ENCODE measurements at places on chromosomes 2 and 18.

DNA sequence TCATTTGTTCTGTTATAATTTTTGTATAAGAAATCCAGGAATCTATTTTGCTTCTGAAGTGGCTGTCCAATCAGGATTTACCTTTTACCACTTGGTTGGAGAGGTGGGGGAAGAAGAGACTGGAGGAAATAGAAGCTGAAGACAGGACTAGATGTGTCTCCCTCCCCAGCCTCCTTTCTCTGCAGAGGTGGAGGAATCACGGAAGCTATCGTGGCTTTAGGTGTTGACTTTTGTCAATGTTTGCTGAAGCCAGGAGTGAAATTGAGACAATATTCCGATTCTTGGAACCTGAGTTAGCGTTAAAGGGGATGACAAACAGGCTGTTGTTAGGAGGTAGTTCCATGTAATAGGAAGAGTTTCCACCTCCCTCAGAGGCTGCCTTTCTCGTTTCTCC is 43.5 kb downstream of the PDCL3 start:
- DNase-seq = no peak

GRCh38 chr2:169005080-169005598 is 26.0 kb downstream of the ABCB11 start:
- no peak for DNase-seq

DNA sequence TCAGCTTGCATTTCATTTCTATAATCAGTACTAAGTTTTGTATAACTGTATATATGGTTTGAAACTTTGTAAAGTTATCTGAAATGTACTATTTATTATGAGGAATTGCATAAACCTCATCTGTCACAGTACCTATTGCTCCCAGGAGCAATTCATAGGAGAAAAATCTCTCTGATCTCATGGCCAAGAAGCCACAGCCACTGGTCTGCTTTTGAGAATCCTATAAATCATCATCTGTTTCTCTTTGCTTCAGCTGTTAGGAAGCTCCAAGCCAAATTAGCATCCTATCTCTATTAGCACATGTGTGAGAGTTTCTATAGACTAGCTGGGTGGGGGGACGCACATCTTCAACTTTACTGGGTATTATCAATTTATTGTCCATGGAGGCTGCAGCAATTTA is 210.3 kb downstream of the CYP26B1 start:
- DNase-seq = no peak

DNA sequence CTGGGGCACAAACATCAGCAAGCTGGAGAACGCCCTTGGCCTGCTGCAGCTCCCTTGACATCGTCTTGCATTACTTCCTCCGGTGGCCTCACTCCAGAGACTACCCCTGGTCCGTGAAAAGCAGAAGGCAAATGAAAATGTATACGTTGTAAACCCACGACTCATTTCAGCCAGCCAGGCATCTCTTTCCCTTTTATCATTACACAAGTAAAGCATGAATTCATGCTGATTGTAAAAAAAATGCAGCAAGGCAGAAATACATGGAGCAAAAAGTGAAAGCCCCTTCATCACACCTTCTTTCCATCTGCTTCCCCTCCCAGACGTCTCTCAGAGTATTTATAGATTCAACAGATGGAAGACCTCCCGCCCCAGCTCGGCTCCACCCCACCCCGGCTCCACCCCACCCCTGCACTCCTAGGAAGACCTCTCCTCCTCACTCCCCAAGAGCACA is 41.6 kb upstream of the RALBP1 start:
- DNase-seq = no peak

GRCh38 chr2:228599297-228599696 is 417.8 kb upstream of the SPHKAP start:
- no peak for DNase-seq

DNA sequence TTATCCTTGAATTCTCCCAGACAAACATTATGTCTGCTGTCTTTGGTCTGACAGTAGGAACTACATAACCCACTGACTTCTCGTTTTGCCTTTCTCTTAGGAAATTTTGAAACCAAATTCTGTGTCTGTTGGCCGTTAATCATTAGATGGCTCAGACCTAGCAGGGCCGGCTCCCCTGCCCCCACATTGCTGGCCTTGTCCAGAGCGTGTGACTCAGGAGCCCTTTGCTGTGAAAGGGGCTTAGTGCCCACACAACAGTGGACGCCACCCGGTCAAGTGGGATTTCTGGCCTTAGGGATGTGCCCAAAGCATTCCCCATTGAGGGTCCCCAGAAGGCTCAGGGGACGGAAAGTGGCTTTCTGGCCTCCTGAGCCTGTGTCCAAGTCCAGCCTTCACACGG is 137.5 kb downstream of the CTIF start:
- DNase-seq = no peak

DNA sequence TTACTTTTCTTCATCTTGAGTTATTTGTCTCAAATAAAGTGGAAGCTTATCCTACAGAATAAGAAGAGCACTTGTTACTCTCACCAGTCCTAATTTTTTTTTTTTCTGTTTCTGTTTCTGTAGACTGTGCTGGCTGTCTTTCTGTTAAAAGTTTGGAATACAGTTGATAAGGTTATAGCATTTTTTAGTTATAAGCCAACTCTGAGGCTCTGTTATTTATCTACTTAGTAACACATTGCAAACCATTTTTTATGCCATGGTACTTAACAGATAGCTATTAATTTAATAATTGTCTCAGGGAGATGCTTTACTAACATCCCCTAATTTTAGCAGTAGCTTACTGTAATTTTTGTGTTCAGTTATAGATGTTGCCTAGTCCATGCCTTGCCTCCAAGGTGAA is 37.9 kb downstream of the CREB1 start:
- DNase-seq = no peak

DNA sequence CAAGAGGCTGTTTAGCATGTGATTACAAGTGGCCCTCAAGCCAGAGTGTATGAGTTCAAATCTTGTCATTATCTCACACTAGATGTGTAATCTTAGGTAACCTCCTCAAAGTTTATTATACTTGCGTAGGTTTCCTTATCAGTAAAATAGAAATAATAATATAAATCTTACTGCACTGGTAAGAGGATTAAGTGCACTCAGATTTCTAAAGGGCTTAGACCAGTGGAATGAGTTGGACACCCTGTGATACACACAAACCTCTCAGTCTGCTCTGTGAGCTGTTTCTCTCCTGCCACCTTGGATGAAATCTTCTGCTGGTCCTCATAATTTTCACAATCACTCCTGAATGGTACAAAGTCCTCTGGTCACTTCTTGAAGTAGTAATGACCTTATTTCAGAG is 145.4 kb upstream of the ZNF516 start:
- no peak for DNase-seq

- no peak for DNase-seq
Observed at GRCh38 chr2:55391615-55392242, 27.9 kb downstream of the CCDC88A start.

- no peak for DNase-seq
Observed at GRCh38 chr2:55500025-55500424, 19.5 kb upstream of the CFAP36 start.

- DNase-seq = no peak
Observed at GRCh38 chr2:98601532-98602132, 6.7 kb downstream of the COA5 start.

GRCh38 chr18:72539901-72540300 is 4.2 kb downstream of the CBLN2 start:
- DNase-seq = no peak

- no peak for DNase-seq
Observed at GRCh38 chr2:27779417-27780055, 8.0 kb downstream of the MRPL33 start.

DNA sequence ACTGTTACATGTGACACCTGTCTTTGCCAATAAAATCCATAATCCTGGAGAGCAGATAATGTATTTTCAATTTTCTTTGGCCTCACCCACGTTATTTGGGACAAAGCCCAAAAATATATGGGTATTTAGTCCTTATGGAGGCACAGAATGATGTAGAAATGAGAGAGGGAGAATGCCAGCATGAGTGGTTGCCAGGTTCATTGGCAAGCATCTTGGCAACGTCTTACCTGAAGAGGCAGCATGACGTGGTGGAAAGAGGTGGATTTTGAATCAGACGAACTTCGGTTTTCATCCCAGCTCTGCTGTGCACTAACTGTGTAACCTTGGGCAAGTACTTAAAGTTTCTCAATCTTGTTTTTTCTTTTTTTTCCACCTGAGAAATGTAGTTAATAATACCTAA is 969.6 kb upstream of the PIK3C3 start:
- DNase-seq = no peak

DNA sequence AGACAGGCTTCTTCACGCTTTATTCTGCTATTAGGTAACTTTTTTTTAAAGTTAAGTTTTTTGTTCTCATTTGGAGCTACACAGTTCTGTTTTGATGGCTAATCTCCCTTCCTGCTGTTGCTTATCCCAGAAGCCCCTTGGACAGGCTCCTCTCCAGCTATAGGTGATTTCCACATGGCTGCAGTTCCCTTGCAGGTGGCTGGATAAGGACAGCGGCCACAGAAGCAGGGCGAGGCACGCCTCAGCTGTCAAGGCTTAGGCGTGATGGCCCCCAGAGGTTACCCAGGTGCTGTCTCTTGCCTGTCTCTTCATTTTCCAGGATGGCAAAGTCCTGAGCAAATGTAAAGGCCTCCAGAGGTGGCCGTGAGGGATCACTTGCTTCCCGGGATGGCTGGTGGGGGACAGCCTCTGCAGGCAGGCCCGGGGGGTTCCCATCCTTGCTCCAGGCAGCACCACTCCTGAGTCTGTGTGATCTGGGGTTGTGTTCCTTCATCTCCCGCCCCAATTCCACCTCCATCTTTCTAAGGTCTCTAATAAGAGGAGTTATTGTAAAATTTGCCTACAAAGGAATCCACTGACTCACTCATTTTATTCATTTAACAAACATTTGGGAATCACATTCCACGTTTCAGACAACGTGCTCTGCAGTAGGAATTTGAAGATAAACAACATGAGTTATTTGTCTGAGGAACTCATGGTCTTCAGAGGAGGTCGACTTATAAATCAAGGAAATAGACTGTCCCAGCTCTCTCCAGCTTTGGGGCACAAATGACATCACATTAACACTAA is 53.4 kb downstream of the NAPG start:
- no peak for DNase-seq

- DNase-seq = no peak
Observed at GRCh38 chr2:31979956-31980355, 30.9 kb downstream of the MEMO1 start.

DNA sequence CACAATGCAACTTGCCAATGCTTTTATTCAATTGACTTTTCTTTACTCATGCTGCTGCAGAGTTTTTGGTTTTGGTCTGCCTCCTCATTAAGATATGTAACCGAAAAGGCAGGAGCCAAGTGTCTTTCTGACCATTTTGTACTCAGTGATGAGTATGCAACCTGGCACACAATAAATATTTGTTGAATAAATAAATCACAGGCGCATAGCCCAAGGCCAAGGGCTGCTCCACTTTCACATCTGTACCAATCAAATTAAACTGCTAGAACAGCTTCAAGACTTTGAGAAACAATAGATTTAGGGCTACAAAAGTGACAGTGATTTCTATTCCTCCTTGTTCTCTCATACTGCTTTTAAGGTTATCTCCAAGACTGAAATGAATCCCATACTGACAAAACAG is 828.2 kb downstream of the RNF144A start:
- no peak for DNase-seq

- no peak for DNase-seq
Observed at GRCh38 chr18:58267493-58267892, 223.5 kb downstream of the NEDD4L start.

DNA sequence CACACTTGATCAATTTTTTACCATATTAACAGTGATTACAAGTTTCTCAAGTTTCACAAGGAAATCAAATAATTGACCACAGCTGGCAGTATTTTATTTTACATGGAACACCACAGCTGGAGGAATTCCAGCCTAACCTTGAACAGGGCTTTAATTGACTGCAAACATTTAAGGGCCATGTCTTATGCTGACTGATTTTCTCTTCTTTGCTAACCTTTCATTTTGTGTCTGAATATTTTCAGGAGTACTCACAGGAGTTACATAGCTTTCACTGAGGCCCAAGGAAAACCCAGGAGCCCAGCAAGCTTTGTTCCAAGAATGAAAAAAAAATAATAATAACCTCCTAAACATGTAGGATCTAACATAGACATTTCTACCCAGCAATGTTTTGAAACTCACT is 49.6 kb downstream of the FRZB start:
- no peak for DNase-seq

GRCh38 chr2:197159661-197160211 is 150.8 kb downstream of the ANKRD44 start:
- no peak for DNase-seq

DNA sequence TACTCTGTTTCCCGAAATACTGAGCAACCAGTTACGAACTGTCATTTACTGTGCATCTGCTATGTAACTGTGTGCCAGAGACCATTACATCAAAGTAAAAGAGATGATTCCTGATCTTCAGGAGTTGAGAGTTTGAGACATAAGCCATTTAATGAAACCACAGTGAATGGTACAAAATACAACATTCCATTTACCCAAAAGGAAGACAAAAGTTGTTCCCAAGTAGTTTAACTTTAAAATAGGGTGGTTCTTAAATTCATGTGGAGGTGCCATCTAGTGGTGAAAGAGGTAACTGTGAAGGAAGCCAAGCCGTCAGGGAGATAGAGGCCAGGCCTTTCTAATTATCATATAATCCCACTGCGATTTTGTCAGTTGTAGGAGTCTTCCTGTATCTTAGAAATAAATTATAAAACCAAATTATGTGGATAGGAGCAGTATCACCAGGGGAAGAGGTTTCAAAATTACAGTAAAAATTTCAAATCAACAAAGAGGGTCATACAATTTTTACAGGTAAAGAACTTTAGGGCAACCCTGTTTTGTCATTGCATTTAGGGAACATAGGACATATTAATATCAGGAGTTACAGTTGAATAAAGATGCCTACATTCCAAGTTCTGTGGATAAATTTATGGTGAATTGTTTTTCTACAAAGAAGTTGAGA is 67.7 kb downstream of the EPAS1 start:
- no peak for DNase-seq

GRCh38 chr18:40346146-40346545 is 1608.9 kb upstream of the PIK3C3 start:
- DNase-seq = no peak

GRCh38 chr2:73133566-73134197 is 20.9 kb upstream of the RAB11FIP5 start:
- no peak for DNase-seq

- DNase-seq = no peak
Observed at GRCh38 chr2:5691985-5692529, at the start of gene SOX11. Gene SOX11 (plus strand): TSS chr2:5692384. CDS start chr2:5692722, 338 bp downstream.

Data from activated T-helper 1 cell treated with anti-CD3 and anti-CD28 coated beads, Interleukin-2, amount 50 U/mL, for 16 hours (primary cell).